Amniotic stem cell (primary cell): ENCODE measurements at places on chromosomes 5 and 9.
A peak's percentile ranks its signal among the peaks of the same experiment; 100 is the strongest.

- no peak for DNase-seq
Observed at GRCh38 chr5:58902765-58903164, 319.9 kb downstream of the RAB3C start.

- no peak for DNase-seq
Observed at GRCh38 chr5:67802766-67803165, 412.8 kb upstream of the PIK3R1 start.

GRCh38 chr5:35884773-35885172 lies 28.1 kb downstream of the IL7R start:
- no peak for DNase-seq

DNA sequence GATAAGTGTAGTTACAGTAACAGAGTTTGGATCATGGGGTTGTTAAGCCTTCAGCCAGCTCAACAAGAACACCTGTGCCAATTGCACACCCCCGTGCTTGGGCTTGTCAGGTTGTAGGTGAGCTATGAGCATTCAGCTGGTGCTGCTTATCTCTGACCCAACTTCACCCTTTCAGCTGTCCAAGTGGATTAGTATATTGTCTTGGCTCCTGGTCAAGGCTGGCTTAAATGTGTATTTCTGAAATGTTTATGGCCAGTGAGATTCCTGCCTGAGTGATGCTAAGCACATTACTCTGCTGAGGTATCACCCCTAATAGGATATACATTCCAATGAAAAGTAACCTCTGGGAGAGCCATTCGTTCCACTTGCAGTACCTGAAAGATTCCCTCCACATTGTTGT lies 44.2 kb upstream of the LMNB1 start:
- DNase-seq, result no peak

DNA sequence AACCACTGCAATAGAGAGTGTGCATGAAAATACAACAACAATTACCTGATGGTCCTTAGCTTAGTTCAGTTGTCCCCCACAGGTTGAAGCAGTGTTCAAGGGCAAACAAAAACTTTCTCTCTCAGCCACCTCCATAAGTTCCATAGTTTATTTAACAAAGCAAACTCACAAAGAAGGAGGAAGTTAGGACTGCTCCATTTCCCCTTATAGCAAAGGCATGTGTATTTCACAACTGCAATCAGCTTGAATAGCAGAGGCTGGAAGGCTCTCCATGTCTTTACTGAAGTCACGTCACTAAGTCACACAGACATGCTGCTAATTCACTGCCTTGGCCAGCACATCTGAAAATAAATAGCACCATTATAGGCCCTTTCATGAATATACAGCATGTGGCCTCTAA lies 43.3 kb downstream of the DOCK8 start:
- no peak for DNase-seq

DNA sequence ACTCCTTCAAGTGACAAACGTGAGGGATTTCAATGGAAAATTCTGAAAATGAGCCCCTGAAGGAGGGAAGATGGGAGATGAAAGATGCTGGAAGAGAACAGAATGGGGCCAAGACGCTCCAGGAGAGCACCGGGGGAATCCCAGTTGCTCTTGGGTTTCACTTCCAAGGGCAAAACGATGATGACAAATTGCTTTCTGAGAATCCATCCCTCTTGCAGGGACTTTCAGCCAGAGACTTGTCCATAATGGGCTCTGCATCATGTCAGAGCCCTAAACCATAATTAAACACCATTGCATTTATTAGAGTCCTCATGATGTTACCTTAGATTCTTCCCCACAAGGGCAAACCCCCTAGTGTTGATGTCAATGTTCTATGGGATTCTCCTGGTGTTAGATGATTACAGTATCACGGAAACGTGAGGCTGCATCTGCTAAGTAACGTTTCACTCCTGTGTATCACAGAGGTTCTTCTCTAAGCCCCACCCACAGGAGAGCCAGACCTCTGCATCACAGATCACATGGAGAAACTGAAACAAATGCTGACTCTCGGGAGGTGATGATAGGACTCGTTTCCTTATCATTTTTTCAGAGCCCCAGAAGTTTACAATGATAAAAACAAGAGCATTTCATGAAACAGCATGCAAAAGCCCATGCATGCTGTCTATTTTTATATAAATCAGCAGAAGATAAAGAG lies 114.4 kb downstream of the TENT4A start:
- no peak for DNase-seq

DNA sequence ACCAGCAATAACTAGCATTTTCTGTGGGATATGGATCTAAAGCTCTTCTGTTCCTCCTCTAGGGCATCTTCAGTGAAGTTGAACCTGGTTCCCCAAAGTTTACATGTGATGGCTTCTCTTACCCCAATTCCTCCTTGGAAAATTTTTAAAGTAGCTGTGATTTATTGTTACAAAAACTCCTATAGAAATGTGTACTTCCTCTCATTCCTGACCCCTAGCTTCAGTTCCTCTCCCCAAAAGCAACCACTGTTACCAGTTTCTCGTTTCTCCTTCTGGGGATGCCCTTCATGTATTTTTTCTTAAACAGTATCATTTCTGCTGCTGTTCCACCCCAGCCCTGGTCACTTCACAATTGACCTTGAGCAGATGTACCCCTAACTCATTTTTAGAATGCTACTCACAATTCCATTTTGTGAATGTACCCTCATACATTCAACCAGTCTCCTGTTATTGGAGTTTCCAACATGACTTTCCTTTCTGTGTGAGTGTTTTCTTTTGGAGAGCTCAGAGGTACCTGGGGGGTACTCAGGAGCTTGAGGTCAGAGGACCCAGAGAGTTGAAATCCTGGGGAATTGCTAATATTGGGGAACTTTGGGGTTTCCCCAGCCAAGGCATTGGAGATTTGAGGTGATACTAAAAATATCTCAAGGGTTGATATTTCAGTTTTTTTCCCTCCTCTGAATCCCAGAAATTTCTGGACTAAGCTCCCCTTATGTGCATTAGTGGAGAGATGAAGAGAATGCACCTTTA lies 18.6 kb upstream of the GLRX start:
- DNase-seq, result no peak

DNA sequence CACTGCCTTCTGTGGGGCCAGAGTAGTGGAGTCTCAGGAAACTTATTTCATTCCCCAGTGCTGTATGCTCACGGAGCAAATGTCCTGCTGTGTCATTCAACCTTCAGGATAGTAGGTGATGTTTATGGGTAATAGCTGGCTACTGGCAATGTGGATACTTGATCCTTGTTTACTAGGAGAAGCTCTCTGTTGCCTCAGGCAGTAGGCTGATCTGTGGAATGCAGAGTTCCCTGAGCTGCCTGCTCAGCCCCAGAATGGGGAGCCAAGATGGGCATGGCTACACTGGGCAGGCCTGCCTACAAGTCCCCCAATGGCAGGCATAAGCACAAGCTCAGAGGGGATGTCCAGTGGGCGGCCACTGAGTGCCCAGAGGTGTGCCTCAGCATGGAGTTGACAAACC lies 323.1 kb upstream of the KCNN2 start:
- DNase-seq, result no peak

GRCh38 chr9:16294133-16294770 lies 576.2 kb downstream of the BNC2 start:
- no peak for DNase-seq

- no peak for DNase-seq
Observed at GRCh38 chr5:68264024-68264956, 48.7 kb downstream of the PIK3R1 start.

DNA sequence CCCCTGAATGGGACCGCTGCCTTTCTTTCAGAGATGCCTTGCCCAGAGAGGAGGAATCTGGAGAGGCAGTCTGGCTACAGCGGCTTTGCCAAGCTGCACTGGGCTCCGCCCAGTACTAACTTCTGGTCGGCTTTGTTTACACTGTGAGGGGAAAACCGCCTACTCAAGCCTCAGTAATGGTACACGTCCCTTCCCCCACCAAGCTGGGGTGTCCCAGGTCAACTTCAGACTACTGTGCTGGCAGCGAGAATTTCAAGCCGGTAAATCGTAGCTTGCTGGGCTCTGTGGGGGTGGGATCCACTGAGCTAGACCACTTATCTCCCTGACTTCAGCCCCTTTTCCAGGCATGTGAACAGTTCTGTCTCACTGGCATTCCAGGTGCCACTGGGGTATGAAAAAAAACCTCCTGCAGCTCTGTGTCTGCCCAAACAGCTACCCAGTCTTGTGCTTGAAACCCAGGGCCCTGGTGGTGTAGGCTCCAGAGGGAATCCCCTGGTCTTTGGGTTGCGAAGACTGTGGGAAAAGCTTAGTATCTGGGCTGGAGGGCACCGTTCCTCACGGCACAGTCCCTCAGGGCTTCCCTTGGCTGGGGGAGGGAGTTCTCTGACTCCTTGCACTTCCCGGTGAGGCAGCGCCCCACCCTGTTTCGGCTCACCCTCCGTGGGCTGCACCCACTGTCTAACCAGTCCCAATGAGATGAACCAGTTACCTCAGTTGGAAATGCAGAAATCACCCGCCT lies 171.2 kb downstream of the CWC27 start:
- DNase-seq, result no peak

- DNase-seq, result no peak
Observed at GRCh38 chr9:34809504-34810186, 99.7 kb upstream of the CCL21 start.

DNA sequence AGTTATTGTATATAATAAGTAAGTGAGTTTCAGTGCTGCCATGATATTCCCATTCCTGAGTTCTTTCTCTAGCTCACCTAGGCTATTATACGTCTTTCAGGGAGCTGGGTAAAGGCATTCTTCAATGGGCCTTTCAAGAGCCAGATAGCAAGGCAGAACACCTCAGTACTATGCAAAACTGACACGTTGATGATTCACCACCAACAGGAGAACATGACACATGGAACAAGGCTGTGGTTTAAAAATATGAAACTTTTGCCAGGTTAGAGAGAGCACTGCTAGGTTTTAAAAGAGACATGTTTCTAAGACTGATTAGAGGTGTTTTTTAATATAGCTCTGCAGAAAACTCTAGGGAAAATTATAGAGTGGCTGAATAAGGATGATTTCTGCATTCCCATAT lies 95.9 kb downstream of the UGCG start:
- peak; percentile 5 for DNase-seq

- DNase-seq, result no peak
Observed at GRCh38 chr9:10005206-10005605, 607.6 kb downstream of the PTPRD start.

DNA sequence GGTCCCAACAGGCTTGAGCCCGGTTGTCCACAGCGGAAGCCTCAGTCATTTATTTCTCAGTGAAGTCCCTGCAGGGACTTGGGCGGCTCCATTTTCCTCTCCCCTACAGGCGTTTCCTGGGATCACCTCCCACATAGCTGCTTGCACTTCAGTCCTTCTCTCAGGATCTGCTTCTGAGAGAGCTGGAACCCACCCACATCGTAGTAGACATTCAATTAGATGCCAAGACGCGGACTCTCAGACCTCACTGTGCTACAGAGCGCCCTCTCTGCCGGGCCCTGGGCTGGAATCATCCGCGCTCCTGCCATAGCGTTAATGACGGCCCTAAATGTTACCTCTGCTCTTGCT lies 54.0 kb upstream of the ROR2 start:
- DNase-seq, result no peak

DNA sequence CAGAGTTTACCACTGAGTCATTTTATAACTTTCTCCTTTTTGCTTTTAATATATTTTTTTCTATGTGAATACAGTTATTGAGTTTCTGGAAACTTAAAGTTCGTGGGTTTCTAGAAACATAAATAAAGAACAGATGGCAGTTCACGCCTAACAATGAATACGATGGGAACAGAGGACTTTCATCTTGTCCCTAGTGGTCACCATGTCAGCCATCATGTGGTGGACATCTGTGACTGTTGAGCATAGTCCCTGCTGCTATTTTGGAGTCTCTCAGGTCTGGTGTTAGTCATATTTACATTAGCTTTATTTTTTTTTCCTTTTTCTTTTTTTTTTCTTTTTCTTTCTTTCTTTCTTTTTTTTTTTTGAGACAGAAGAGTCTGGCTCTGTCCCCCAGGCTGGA lies 85.3 kb downstream of the XRCC4 start:
- DNase-seq, result no peak

DNA sequence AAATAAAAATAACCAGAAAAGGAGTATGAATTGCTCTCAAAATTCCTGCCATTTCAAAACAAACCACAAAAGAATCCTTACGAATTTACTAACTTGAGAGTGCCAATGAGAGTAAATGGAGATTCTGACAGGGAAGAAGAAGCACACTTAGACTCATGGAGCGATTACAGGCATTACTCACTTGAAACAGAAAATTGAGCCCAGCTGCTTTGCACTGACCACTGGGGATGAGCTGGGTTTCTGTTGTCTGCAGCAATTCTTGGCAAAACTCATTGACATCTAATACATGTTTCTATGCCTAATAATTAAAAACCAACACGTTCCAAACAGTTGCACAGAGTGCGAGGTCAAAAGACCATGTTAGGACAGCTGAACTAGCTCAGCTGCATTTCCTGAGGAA lies 731.6 kb downstream of the DNAH5 start:
- DNase-seq, result no peak

GRCh38 chr5:120139039-120139438 lies 325.1 kb upstream of the PRR16 start:
- peak; percentile 65 for DNase-seq

DNA sequence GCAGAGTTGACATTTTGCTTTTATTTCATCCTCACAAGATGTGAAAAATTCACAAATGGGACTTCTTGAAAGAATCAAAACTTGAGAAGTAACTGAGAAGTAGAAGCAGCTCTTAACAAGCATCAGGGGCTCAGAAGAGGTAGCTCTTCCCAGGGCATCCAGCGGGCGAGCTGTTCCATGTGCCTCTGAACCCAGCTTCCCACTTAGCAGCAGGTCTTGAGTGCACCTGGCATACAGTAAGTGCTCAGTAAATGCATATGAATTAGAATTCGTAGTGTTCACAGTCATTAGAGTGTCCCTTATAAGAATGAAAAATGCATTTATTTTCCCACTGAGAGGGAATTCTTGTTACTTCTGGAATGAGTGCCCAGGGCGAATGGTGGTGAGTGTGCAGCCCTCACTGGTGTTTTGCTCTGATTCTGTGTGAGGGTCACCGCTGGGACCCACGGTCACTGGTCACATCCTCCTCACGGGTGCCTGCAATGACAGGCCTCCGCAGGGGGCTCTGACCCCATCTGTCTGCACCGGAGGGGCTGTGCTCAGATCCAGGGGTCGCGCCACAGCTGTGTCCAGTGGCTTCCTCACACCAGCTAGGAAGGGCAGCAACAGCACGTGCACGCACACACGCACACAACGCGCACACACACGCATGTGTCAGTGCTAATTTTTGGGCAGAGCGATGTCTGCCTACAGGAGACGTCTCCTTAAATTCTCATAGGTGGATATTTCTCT lies 26.9 kb downstream of the EXOC3 start:
- DNase-seq, result no peak

GRCh38 chr9:14923701-14924100 lies 13.5 kb upstream of the FREM1 start:
- no peak for DNase-seq

GRCh38 chr9:88180081-88180765 lies 41.9 kb upstream of the SPATA31C2 start:
- no peak for DNase-seq

DNA sequence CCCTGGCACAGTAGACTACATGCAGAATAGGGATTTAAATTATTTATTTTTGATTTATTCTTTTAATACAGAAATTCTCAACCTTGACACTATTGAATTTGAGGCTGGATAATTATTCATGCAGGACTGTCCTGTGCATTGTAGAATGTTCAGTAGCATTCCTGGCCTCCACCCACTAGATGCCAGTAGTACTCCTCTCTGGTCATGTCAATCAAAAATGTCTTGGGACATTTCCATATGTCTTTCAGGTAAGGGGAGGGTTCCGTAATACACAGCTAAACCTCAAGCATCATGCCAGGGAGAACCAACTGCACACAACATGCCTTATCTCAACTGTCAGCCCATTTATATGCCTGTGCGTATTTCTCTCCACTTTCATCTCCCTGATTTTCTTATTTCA lies 231.8 kb downstream of the BRINP1 start:
- no peak for DNase-seq

GRCh38 chr5:172611913-172612312 lies 29.1 kb upstream of the NEURL1B start:
- no peak for DNase-seq
